ENCODE measurements at places on chromosomes 2 and 18.

DNA sequence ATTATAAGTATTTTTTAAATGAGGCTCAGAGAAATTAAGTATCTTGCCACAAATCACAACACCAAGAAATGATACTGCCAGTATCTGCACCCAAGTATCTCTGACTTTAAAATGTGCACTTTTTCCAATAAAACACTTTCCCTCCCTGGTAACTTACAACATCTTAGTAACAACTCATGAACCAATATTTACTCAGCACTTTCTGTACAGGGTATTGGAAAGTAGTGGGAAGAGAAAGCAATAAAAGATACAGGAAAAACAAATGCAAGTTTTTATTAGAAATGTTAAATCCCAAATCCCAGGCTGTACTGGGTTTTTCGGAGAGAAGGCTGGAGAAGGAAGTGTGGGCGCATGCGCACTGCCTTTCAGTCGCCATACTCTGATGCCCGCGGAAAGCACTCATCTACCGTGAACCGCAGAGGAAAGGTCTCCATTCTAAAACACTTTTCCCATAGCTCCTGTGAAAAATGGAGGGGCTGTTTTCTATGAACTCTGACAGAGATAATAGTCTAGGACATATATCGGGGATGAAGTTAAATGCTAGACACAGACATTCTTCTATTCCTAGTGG lies 52.1 kb downstream of the L3MBTL4 start:
- no peak for DNase-seq

- DNase-seq = no peak
These were observed 188.2 kb downstream of the PRKCE start for GRCh38 chr2:45839508-45840251.

- DNase-seq = no peak
These were observed 18.5 kb downstream of the PLEKHM3 start for GRCh38 chr2:208006833-208007232.

DNA sequence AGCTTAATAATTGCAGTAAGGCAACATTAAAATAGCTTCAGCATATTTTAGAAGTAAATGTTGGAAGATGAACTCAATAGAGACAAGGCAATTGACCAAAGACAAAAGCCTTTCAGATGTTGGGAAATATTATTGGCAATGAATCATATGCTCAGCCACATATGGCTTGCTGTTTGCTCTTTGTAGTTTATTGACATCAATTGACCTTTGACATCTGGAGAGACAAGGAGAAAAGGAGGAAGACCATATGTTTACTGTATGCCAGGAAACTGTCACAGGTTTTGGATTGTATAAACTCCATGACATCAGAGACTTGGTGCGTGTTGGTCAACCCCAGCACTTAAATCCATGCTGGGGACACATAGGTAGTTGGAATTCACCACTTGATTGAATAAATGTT lies 60.6 kb upstream of the SLC16A14 start:
- DNase-seq = no peak

GRCh38 chr2:224025874-224026273 lies 13.2 kb downstream of the SERPINE2 start:
- DNase-seq = peak; percentile 94

DNA sequence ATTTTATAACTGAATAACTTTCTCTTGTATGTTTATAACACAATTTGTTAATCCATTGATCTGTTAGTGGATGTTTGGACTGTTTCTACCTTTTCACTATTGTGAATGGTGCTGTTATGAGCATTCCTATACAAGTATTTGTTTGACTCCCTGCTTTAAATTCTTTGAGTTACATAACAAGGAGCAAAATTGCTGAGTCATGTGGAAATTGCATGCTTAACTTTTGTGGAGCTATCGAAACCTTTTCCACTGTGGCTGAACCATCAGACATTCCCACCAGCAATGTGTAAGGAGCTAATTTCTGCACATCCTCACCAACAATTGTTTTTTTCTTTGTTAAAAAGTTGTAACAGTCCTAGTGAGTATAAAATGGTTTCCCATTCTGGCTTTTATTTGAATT lies 415.5 kb downstream of the CBLN2 start:
- no peak for DNase-seq

DNA sequence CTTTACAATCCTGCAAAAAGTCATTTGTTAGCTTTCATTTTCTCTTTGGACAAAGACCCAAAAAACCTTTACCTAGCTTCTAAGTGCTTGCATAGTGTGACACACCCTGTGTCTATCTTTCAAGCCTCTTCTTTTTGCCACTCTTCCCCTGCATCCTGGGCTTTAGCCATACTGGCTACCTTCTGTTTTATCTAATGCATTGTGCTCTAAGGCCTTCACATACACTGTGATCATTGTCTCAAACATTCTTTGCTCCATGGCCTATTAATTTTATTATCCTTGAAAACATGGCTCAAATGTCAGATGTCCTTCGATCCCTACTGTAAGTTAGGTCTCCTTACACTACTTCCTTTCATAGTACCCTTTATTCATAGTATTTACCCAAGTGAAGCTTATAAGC lies 84.4 kb downstream of the PIK3C3 start:
- DNase-seq = no peak

DNA sequence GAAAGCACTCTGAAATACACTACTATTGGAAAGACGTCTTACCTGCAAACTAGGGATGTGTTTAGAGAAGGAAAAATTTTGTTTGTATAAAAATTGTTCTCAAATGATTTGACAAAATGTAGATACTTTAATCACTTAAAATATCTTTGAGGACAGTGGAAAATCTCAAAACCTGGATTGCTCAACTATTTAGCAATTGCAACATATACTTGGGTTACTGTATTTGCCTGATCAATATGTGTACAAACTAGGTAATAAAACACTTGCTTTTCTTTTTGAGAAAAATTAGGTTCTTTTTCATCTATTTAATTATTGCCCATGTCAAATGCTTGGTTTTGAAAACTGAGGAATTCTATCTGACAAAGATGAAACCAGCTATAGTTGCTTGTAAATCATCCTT lies 60.9 kb downstream of the CPS1 start:
- DNase-seq = no peak

- no peak for DNase-seq
These were observed 33.8 kb downstream of the MAP4K3 start for GRCh38 chr2:39403311-39403710.

- no peak for DNase-seq
These were observed 14.0 kb downstream of the TWIST2 start for GRCh38 chr2:238861766-238862315.

Data from Kasumi-1 (cell line).